ENCODE measurements at places on chromosomes 11 and 22.

GRCh38 chr11:27431808-27432207, 40.8 kb downstream of the LGR4 start:
- DNase-seq = no peak

GRCh38 chr11:17063171-17064002, 14.1 kb downstream of the RPS13 start:
- DNase-seq = peak; percentile 48

DNA sequence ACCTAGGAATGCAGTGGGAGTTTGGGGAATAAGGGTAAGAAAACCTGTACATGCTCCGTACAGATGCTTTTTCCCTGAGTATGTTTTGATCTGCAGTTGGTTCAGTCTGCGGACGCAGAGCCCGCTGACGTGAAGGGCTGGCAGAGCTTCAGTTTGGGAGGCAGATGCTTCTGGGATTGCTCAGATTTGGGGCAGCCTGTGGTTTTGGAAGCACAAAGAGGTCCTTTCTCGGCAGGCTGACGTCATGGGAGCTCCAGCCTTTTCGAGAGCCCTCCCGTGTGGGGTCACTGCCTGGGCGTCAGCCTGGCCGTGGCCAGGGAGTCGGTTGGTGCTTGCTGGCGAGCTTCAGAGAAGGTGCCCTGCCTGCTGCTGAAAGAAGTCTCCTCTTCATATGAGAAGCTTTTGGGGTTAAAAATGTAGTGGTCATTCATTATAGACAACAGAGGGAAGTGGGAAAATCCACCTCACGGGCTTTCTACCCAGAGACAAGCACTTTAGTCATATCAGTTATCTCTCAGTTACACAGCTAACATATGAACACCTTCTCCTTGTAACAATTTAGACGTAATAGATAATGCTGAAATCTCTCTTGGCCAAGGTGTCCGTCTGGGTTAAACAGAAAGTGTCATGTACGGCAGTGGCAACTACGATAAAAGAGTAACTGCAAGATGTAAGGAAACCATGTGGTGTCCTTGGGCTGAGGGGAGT, 26.8 kb downstream of the TPCN2 start:
- DNase-seq = no peak

DNA sequence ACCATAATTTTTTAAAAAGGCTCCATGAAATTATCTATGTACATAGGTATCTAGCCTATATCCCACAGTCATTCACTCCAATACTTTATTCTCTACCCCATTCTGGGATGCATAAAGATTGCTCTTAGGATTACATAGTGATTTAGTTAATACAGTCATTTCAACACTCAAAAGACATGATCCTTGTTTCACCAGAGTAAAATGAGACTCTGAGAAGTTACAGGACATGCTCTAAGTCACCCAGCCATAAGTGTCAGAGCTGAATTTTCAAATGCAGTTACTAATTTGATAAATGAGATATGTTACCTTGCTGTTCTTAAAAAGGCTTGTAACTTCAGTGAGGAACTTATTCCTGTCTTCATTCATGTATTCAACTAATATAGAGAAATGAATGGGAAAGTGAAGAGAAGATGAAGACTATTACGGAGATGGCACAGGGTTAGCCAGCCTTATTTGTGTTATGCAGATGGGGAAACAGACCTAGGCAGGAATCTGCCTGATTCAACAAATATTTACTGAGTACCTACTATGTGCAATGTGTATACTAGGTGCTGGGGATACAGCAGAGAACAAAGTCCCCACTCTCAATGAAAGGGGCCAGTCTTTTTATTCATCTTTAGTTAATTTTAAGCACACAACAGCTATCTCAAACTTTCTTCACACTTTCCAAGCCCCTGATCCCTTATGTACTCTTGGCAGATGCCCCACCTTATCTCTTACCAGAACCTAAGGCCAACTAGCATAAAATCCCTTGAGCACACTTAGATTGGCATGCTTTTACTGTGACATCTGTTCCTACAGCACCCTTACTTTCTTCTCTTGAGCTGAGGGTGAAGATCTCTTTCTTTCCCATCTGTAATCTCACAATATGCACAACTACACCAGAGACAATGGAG, 21.6 kb downstream of the MAPK1 start:
- DNase-seq = no peak

DNA sequence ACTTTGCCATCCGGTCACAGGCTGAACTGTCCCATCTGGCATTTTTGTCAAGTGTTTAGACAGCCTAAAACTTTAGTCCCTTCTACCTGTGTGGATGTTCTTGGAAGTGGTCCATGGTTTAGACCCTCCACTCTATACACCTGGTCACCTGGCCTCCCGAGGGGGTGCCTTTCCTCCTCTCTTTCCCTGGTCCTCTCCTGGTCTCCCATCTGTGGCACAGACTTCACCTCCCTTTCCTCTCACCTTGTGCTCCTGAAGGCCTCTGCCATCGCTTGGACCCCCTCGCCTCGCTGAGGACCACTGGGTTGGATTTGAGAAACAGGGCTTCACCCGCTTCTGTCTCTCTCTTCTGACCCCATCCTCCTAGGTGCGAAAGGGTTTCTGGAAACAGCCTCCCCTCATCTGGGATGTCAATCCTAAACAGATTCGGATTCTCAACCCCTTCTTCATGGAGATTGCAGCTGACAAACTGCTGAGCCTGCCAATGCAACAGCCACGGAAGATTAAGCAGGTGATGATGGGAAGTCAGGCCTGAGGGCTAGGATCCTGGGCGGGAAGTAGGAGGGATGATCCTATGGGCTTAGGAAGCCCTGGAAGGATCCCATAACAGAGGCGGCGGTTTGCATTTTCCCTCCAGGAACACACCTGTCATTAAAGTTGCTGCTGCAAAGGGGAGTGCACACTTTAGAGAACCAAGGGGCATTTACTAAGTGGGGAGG, 53.6 kb downstream of the ST3GAL4 start:
- no peak for DNase-seq

- DNase-seq = no peak
Observed at GRCh38 chr11:131423688-131424087, 53.3 kb downstream of the NTM start.

DNA sequence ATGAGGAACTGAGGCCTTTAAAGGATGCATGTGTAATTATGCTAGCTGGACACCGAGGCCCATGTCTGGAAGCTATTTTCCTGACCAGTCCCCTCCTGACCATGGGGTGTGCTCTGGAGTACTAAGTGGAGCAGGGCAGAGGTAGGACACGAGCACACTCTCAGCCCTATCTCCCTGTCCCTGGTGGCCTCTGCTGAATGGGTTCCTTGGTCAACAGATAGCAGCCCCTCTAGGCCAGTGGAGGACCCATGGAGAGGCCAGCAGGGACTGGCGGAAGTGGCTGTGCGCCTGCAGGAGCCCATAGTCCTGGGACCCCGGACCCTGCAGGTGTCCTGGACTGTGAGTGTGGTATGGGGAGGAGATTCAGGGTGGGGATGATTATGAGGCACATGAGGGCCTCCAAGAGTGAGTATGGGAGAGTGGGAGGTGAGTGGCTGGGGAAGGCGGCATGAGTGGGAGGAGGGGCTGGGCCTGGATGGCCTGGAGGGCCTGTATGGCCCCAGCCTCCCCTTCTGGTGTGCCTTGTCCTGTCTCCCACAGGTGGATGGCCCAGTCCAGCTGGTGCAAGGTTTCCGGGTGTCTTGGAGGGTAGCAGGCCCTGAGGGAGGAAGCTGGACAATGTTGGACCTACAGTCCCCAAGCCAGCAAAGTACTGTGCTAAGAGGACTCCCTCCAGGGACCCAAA, 9.5 kb downstream of the ROBO3 start:
- no peak for DNase-seq

- DNase-seq = no peak
Observed at GRCh38 chr22:40541300-40541699, 95.2 kb downstream of the MRTFA start.

- DNase-seq = no peak
Observed at GRCh38 chr11:75346296-75346695, 5.2 kb downstream of the ARRB1 start.

DNA sequence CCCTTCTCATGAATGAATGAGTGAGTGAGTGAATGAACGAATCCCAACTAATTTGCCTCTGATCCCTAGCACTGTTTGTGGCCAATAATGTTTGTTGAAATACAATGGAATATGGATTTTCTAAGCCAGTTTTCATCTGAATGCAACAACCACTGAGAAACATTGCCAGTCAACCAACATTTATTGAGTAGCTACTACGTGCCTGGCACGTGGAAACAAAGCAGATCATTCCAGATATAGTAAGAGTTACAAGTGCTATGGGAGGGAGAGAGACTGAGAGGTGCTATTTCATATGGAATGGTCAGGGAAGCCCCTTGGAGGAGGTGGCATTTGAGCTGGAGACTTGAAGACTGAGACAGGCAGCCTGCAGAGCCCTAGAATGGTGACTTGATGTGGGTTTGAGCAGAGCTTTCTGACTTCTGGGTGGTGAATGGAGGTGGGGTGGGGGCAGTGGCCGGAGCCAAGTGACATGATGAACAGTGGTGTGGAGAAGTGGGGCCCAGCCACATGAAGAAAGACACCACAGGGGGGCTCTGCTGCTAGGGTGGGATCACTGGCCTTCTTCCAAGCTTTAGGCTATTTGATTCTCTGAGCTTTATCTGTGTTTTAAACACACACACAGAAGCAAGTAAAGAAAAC, 35.1 kb upstream of the SMTN start:
- no peak for DNase-seq

- DNase-seq = no peak
Observed at GRCh38 chr11:129644326-129644725, 171.3 kb upstream of the TMEM45B start.

- no peak for DNase-seq
Observed at GRCh38 chr11:61507012-61507768, 1.4 kb upstream of the LRRC10B start.

DNA sequence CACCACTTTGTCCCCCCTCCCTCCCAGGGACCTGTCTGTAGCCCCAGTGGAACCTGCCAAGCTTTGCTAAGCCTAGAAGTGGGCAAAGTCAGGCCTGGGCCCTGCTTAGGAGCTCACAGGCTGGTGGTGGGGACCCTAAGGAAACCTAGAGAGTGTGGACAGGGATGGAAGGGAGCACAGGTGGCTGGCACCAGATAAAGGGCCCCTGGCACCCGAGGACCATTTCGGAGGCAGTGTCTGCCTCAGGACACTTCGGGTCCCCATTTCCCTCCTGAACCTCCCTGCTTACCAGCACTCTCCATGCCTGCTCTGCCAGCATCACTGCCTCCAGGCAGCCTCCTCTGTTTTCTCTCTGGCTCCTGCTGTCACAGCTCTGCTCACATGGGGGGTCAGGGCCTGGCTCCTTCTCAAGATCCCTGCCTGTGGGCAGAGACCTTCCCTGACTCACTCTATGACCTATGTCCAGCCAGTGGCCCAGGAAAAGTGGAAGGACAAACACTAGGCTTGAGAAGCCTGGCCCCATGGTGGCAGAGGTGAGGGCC, 13.6 kb upstream of the OMP start:
- DNase-seq = no peak

DNA sequence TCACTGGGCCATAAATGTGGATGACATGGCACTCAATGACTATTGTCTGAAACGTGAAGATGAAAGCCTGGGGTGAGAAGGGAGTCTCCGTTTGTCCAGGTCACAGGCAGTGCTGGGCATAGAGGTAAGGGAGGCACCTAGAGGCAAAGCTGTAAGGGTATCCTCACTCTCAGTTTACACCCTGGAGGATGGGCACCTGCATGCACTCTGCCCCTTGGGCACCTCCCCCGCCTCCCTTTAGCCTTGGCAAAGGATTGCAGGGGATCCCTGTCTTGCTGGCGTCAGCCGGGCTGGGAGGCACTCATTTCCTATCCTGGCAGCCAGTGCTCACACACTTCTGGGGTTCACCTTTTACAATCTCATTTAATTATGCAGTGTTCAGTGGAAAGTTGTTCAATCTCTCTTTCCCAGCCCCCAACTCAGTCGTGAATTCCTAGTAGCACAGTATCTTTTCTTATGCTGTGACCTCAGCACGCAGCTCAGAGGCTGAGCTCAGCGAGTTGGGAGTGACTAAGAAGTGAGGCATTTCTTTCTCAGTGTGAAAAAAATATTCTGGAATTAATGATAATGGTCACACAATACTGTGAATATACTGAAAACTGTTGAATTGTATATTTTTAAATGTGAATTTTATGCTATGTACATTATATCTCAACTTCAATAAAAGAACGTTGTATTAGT, 866.6 kb downstream of the BRD1 start:
- DNase-seq = no peak

DNA sequence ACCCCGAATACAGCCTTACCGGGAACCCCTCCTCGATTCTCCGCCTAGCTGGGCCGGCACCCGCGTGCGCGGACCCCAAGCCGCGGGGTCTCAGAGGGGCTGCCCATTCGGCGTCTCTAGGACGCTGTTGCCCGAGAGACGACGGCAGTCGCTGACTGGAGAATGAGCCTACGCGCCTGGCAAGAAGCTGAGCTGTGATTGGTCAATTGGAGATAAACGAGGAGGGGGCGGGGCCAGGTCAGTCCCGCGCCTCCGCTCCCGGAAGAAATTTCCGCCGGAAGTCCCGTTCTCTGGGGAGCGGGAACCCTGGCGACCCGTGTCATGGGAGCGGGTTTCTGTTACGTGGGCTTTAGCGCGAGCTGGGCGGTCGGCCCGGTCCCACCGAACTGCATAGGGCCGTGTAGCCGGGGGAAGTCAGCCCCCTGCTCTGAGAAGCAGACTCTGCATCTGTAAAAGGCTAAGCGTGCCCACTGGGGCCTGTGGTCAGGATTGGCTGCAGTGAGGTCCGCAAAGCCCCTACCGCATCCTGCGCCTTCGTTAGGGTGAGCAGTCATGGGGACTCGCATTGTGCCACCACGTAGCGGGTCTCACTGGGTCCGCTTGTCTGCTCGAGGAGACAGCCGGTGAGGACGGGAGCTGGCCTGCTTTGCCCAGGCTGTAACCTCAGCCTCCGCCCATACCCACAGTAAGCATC, at the start of gene EFCAB6:
Gene EFCAB6, minus strand, starts transcription at position 157 of the 694 bp plus-strand sequence. CDS start 29,987 bp downstream, outside the sequence.
- DNase-seq = peak; percentile 95

GRCh38 chr11:2090172-2091111, 48.7 kb downstream of the IGF2 start:
- DNase-seq = no peak

- DNase-seq = no peak
Observed at GRCh38 chr11:24391167-24391566, 105.7 kb upstream of the LUZP2 start.

- peak; percentile 72 for DNase-seq
Observed at GRCh38 chr11:65366340-65366773, 11.8 kb downstream of the TIGD3 start.

GRCh38 chr22:50730013-50730891, 7.8 kb upstream of the ACR start:
- DNase-seq = no peak

DNA sequence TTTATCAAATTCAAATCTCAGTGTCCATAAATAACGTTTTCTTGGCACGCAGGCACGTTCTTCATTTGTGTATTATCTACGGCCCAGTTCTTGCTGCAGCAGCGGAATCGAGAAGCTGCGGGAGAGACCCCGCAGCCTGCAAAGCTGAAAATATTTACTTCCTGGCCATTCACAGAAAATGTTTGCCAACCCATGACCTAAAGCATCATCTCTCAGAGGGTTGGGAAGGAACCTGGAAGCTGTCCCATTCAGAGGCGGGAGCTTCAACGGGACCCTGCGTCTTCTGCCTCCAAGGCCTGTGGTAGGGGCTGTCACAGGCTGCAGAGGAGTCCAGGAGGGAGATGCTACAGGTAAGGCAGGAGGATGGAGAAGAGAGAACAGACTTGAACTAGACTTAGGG, 319.2 kb downstream of the MN1 start:
- DNase-seq = no peak
